ENCODE measurements at places on chromosomes 5 and 9.

DNA sequence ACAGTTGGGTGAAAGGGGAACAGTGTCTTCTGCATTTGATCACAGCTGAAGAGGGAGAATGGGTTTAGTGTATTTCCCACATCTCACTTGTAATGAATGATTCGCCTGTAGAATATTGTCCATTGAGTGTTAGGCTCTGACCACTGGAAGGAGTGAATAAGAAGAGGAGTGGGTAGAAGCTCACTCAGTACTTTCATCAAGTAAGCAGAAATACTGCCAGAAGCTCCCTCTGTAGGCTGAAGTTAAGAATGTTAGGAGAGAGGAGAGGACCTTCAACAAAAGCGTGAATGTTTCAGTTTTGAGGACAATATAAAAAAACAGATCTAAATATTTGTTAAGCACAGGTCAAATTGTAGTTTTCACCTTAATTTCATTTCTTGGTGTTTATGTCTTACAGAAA is 27.5 kb downstream of the FSD1L start:
- peak; percentile 61 for DNase-seq

DNA sequence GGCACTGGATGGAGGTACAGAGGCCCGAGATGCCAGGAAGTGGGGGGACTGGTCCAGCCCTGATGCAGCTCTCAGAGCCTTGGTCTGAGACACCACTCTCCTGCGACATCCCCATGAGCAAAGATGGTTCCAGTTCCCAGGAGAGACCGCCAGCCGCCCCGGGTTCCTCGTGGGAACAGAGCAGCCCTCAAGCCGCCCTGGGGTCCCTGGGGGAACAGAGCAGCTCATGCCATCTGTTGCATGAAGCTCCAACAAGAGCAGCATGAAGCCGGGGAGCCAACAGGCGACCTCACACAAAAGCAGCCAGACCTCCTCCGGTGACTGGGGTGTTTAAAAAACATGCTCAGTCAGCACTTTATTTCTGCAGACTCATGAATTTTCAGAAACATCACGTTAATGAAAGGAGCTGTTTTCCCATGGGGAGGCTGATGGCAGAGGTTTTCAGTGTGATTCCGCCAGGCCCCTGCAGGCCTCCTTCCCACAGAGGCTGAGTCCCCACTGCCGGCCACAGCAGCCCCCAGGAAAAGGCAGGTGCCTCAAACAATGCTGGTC is 6.2 kb downstream of the SLC6A18 start:
- DNase-seq, result no peak

DNA sequence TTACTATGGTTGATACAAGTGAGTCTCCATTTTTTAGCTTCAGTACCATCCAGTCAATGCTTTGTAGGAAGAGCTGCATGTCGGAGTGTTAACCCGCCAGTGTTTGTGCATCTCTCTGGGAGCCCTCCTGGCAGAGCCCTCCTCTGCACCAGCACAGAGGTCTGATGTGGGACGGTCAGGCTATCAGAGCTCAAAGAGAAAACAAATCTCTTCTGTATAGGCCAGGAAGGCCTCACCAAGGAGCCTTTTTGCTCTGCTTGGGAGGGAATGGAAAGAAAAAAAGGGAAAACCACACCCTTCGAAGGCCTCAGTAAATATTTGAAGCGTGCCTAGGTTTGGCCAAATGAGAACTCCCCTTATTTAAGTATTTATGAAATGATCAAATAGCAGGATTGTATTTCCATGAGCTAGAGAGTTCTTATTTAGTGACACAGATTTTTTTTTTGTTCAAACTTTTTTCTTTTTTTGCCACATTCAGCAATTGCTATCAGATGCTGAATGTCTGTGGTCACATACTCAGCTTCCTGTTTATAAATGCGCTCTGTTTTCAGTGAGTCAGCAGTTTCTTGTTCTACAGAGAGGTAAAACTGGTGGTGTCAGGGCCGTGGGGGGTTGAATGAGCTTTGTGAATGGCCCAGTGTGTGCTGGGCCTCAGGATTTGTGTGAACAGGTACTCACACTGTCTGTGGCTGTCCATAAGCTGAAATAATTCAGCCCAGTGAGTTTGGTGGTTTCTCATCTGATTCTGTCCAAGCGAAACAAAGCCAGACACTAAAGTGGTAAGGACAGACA is 226.6 kb downstream of the SNX18 start:
- DNase-seq, result peak; percentile 42

DNA sequence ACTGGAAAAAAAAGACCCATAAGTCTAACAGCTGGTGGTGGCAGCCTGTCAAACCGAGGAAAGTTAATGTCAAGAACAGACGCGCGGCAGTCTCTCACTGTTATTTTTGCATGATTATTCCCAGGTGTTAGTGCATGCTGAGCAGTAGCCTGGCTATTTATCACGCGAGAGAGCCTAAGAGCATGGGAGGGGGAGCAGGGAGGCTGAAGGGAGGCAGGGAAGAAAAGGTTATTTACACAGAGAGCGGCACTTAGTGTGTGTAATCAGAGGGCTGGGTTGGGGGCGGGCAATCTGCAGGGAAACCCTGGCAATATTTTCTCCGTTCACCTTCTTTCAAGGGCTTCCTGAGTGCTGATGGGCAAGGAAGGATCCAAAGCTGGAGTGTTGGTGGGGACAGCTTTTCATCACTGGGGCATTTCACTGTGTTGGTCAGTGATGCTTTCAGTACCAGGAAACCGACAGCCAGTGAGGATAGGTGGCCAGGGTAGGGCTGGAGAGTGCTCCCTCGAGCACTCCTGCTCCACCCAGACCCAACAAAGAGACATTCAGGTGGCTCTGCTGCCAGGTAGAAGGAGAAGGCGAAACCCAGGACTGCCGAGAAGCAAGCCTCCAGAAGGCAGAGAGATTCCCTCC is 39.6 kb downstream of the ZNF608 start:
- DNase-seq, result no peak

- no peak for DNase-seq
Measured at GRCh38 chr9:83059417-83059816, 3.5 kb downstream of the RASEF start.

DNA sequence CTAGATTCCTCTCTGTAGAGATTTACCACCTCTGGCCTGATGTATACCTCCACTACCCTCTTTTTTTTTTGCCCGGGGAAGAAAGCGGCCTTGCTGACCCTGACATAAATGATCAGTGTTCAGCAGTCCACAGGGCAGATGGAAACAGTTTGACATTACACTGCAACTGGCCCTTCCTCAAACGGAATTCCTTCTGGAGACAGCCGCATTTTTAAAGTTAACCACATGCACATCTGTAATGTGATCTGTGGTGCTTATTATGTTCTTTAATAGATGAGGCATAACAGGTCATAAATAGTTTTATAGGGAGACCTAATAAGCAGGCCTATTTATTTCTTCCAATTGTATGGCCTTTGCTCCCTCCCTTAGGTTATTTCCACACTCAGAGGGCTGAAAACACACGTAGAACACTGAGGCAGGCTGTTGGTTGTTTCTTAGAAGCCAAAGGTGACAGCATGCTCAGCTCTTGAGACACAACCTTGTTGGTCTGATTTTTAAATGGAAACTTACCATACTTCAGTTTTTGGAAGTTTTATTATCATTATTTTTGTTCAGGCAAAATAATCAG is 84.0 kb upstream of the APC start:
- DNase-seq, result no peak

DNA sequence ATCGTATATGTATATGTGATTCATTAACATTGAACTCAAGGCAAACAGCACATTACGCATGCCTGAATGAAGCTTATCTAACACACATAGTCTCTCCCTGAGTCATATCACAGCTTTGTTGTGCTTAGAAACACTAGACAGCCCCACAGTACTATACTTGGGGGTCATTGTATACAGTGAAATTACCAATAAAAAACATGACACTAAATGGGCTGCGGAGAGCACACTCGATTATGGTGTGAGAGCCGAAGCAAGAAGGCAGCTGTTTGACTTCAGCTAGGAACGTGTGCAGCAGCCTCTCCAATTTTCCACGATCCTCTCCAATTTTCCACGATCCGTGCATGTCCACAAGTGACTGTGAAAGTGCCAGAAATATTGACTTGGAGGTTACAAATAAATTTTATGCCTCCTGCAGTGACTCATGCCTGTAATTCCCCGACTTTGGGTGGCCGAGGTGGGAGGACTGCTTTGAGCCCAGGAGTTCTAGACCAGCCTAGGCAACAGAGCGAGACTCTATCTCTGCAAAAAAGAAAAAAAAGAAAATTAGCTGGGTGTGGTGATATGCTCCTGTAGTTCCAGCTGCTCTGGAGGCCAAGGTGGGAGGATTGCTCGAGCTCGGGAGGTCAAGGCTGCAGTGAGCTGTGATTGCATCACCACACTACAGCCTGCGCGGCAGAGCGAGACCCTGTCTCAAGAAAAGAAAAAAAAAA is 102.4 kb downstream of the DAPK1 start:
- no peak for DNase-seq

DNA sequence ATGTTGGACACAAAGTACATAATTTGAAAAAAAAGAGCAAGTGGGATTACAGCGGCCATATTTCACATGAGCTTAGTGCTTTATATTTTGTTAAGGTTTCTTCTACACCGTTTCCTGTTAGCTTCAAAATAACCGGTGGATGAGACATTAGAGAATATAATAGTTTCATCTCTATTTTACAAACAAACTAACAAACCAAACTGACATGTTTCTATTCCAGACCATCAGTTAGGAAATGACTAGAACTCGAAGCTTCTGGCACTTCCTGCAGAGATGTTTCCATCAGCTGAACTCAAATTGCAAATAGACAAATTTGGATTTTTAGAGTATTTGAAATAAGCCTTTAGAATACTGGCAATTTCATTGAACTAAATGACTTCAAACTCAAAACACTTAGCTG is 86.5 kb downstream of the MTRR start:
- DNase-seq, result no peak

- peak; percentile 80 for DNase-seq
Measured at GRCh38 chr9:94111446-94111845, 27.2 kb downstream of the PTPDC1 start.

Measured in globus pallidus (tissue), 1 donor.